ENCODE measurements at places on chromosomes 16 and 17.
A peak's percentile ranks its signal among the peaks of the same experiment; 100 is the strongest.

- H3K36me3 ChIP-seq: no peaks in the 10 kb centered on the region
- no peak for DNase-seq
- H3K27ac ChIP-seq: peak overlapping the region; percentile 42
- peaks cover 23% of the 10 kb centered on the region for H3K4me1 ChIP-seq
- peaks cover 2% of the 10 kb centered on the region for H3K27me3 ChIP-seq
- no peak overlapping the region for H3K4me3 ChIP-seq
These were observed 70.9 kb downstream of the GNAO1 start for GRCh38 chr16:56262148-56262547.

DNA sequence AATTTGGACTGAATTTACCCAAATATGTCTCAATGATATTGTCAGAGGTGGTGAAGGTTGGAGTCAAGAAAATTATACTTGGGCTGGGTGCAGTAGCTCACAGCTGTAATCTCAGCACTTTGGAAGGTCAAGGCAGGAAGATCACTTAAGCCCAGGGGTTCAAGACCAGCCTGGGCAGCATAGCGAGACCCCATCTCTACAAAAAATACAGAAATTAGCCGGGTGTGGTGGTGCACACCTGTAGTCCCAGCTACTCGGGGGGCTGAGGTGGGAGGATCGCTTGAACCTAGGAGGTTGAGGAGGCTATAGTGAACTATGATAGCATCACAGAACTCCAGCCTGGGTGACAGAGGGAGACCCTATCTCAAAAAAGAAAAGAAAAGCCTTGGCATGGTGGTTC, 40.9 kb downstream of the LAT start:
- H3K4me3 ChIP-seq: no peak overlapping the region
- H3K36me3 ChIP-seq: no peaks in the 10 kb centered on the region
- H3K27me3 ChIP-seq: no peaks in the 10 kb centered on the region
- H3K27ac ChIP-seq: peak overlapping the region; percentile 69
- H3K4me1 ChIP-seq: peaks cover 91% of the 10 kb centered on the region

GRCh38 chr16:21554795-21555585, 44.4 kb upstream of the METTL9 start:
- no peaks in the 10 kb centered on the region for H3K36me3 ChIP-seq
- H3K27ac ChIP-seq: peak overlapping the region; percentile 81
- peaks cover 12% of the 10 kb centered on the region for H3K27me3 ChIP-seq
- peak; percentile 95 for DNase-seq

DNA sequence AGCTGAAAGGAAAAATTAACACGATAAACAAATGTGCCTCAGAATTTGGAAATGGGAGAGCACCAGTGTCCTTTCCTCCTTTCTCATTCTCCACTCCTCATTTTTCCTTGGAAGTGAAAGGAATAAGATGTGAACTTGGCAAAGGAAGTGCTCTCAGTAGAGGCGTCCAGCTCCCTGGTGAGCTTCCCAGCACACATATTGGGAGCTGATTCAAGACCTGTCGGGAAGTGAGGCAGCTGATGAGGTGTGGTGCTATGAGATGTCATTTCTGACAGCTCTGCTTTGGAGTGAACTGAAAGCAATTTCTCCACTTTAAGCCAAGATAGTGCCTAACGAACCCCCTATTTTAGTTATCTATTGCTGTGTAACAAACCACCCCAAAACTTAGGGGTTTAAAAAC, 238.5 kb upstream of the IRX3 start:
- H3K4me3 ChIP-seq: no peak overlapping the region
- no peak for DNase-seq
- H3K27ac ChIP-seq: no peak overlapping the region
- no peaks in the 10 kb centered on the region for H3K4me1 ChIP-seq
- H3K36me3 ChIP-seq: no peaks in the 10 kb centered on the region

DNA sequence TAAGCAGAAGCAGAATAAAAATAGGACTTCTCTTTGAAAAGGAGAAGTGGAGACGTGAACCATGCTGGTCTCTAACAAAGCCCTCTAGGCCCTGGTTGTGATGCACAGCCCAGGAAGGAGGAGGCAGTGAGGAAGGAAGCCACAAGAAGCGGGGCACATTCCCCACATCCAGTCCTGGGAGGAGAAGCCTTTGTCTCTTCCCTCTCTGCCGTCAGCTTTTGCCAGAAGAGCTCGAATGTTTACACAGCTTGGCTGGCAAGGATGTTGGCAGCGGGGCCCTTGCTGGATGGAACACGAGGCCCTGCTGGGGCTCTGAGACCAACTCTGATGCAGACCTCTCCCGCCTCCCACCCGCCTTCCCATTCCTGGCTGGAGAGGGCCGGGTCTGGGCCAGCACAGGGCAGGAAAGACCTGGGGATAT, 91.3 kb downstream of the MAF start:
- H3K4me1 ChIP-seq: no peaks in the 10 kb centered on the region
- no peak for DNase-seq
- H3K27ac ChIP-seq: no peak overlapping the region

DNA sequence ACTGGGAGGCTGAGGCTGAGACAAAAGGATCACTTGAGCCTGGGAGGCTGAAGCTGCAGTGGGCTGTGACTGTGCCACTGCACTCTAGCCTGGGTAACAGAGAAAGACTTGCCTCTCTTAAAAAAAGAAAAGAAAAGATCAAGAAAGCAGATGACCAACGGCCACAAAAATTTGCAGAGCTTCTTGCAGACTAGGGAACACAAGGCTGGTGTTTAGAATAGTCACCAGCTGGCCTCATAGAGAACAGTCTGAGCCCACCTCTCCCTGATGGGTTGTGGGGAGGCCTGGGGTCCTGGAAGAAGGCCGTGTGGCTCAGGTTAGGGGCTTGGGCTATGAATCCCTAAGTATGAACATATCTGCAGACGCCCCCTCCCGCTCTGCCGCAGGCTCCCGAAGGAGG, 73.7 kb upstream of the MED9 start:
- no peaks in the 10 kb centered on the region for H3K36me3 ChIP-seq
- peaks cover 72% of the 10 kb centered on the region for H3K4me1 ChIP-seq
- no peak overlapping the region for H3K27ac ChIP-seq
- H3K27me3 ChIP-seq: peaks cover 4% of the 10 kb centered on the region
- H3K4me3 ChIP-seq: no peak overlapping the region

DNA sequence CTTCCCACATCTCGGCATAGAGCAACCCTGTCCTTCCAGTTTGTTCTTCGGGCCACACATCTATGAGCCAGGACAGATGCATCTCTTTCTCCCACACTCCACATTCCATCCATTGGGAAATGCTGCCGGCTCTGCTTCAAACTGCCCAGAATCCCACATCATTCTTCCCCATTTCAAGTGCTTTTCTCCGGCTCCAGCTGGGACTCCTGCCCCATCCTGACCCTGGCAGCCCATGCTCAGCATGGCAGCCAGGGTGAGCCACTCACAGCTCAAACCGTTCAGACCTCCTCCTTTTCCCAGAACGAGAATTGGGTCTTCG, 132.8 kb upstream of the SDK2 start:
- H3K4me3 ChIP-seq: no peak overlapping the region
- no peaks in the 10 kb centered on the region for H3K36me3 ChIP-seq
- H3K27me3 ChIP-seq: no peaks in the 10 kb centered on the region
- no peak for DNase-seq
- no peak overlapping the region for H3K27ac ChIP-seq

- DNase-seq: peak; percentile 72
- peaks cover 6% of the 10 kb centered on the region for H3K36me3 ChIP-seq
- peaks cover 6% of the 10 kb centered on the region for H3K4me1 ChIP-seq
- H3K27me3 ChIP-seq: no peaks in the 10 kb centered on the region
- no peak overlapping the region for H3K27ac ChIP-seq
These were observed 16.5 kb downstream of the MRPS23 start for GRCh38 chr17:57833179-57833939.

GRCh38 chr16:68079626-68080344, 5.4 kb upstream of the NFATC3 start:
- H3K4me3 ChIP-seq: peak overlapping the region; percentile 64
- peak overlapping the region; percentile 96 for H3K27ac ChIP-seq
- H3K27me3 ChIP-seq: no peaks in the 10 kb centered on the region
- peaks cover 88% of the 10 kb centered on the region for H3K4me1 ChIP-seq

DNA sequence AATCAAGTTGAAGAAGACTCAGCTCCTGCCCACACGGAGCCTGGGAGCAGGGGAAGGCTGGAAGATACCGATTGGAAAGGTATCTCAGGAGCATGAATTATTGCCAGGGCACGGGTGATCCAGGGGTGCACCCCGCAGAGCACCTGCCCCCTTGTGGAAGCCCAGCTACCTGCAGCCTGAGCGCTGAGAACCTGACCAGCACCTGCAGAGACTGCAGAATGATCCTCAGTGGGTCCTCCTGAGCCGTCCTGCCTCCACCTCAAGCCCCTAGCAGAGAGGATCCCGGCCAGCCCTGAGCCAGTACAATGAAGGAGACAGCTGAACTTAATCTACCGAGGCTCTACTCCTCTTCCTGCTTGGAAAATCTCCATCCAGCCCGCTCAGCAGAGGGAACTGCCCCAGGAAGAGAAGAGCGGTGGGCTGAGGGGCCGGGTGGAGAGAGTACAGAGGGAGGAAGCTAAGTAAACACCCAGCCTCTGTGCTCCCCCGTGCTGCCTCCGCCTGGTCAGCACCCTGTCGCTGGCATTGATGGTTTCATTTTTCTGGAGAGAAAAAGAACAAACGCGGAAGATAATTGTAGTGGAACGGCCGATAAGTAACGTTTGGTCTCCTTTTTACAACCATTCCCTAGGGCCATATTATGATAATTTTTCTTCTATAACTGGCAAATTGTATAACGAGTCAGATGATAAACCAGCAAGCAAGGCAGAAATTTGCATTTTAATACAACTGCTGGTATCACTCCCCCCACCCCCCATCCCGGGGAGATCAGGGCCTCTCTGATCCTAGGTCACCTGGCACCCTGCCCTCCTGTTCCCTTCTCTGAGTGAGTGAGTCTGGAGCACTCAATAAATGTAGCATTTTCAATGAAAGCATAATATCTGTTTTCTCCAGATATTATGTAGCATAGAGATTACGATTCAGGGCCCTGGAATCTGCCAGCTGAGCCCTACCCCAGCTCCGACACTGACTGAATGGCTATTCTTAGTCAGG, 204.5 kb upstream of the RPL38 start:
- H3K4me1 ChIP-seq: no peaks in the 10 kb centered on the region
- no peaks in the 10 kb centered on the region for H3K36me3 ChIP-seq
- no peak overlapping the region for H3K27ac ChIP-seq

DNA sequence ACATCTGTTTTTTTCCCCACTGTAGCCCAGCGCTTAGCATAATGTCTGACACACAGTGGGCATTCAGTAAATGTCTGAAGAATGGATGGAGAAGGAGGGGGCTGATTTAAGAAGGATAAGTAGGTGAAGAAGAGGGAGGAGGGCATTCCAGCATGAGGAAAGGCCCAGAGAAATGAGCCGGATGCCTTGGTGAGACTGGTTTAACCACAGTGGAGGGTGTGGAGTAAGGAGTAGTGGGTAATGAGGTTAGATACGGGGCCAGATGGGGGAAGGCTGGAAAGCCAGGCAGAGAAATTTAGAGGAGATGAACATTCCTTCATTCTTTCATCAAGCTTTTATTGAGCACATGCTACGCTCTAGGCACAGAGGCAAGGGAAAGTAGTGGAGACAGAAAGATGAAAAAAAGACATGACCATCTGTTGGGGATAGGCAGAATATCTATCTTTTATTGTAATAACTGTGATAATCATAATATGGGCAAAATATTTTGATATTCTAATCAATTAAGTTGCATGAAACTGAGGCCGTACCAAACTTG, 43.7 kb upstream of the NFAT5 start:
- H3K36me3 ChIP-seq: no peaks in the 10 kb centered on the region
- H3K27me3 ChIP-seq: no peaks in the 10 kb centered on the region
- DNase-seq: no peak
- no peak overlapping the region for H3K4me3 ChIP-seq

GRCh38 chr17:67015001-67015400, 29.4 kb upstream of the CACNG1 start:
- no peaks in the 10 kb centered on the region for H3K4me1 ChIP-seq
- H3K27me3 ChIP-seq: peaks cover 11% of the 10 kb centered on the region
- DNase-seq: no peak
- H3K36me3 ChIP-seq: no peaks in the 10 kb centered on the region
- no peak overlapping the region for H3K27ac ChIP-seq

DNA sequence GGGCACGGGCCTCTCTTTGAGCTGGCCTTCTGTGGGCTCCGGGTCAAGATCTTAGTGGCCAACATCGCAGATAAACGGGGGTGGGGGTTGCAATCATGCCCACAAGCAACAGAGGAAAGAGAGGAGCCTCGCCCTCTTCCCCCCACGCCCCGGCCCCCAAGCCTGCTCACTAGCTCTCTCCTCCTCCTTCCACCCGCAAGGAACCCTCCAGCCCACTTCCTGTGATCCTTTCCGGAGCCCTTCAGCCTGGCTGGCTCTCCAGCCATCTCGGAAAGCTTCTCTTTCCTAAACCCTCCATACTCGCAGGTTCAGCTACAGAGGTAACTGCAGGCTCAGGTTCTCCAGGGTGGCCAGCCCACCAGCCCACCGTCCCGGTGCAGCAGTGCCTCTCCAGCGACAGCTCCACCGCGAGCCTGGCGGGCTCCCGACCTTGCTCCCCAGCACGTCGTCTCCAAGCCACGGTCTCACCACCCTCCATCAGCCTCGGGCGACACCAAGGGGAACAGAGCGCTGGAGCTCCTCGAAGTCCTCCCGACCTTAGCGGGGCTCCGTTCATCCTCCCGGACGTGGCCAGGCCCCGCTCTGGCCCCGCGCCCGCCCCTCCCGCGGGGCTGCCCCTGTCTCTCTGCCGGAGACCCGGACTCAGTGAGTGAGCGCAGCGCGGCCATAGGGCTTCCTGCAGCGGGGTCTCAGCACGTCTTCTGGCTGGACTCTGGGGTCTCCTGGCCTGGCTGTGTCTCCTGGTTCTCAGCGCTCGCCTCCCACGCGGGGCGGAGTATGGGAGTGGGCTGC, 12.9 kb upstream of the ODF4 start:
- peak overlapping the region; percentile 64 for H3K4me3 ChIP-seq
- peaks cover 43% of the 10 kb centered on the region for H3K27me3 ChIP-seq
- peak; percentile 38 for DNase-seq
- no peak overlapping the region for H3K27ac ChIP-seq

All from activated naive CD8-positive, alpha-beta T cell treated with anti-CD3 and anti-CD28 coated beads, Interleukin-2, amount 50 U/mL, for 24 hours (primary cell).